Stomach (tissue), 19 donors: ENCODE measurements at places on chromosomes 5 and 9. TPM values are rescaled to one million over a fixed set of nuclear protein-coding genes. Genes with fewer than 3 reads are reported as not detected.

The NR5A1 gene
- 0.03 TPM for polyA plus RNA-seq

The TCF7 gene
- 3.7 TPM for polyA plus RNA-seq

The DCTN3 gene
- polyA plus RNA-seq, result 107 TPM

The EMB gene
- 3.5 TPM for polyA plus RNA-seq

GRCh38 chr5:2192496-2192895 is 309.8 kb upstream of the IRX4 start:
- H3K4me1 ChIP-seq, result no peaks in the 10 kb centered on the region
- no peak overlapping the region for H3K4me3 ChIP-seq
- H3K27ac ChIP-seq, result no peak overlapping the region

DNA sequence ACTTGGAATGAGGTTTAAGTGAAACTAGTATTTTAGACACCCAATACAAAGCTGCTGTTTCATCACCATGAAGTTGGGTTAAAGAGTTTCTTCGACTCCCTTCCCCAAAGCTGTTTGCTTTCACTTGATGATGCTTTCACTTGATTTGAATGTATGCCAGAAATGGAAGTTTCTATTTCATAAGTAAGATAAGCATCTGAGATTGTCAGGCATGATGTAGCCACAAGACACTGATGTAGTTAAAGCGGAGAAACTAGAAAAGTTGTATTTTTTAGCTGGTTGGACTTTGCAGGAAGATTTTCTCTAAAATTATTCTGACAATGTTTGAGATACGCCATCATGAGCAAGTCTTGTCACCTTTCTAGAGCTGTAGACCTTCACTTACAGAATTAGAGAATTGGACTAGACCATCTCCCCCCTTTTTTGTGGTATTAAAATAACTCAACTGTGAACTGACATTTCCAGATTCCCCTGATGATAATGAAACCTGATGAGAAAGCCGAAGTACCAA is 20.0 kb downstream of the MOCS2 start:
- H3K27me3 ChIP-seq, result no peaks in the 10 kb centered on the region
- H3K36me3 ChIP-seq, result no peaks in the 10 kb centered on the region
- no peaks in the 10 kb centered on the region for H3K4me1 ChIP-seq
- H3K27ac ChIP-seq, result no peak overlapping the region
- no peak overlapping the region for H3K4me3 ChIP-seq

GRCh38 chr9:120919843-120920805 is 6.5 kb downstream of the TRAF1 start:
- peaks cover 5% of the 10 kb centered on the region for H3K36me3 ChIP-seq
- no peaks in the 10 kb centered on the region for H3K27me3 ChIP-seq
- peaks cover 82% of the 10 kb centered on the region for H3K4me1 ChIP-seq
- H3K4me3 ChIP-seq, result no peak overlapping the region
- H3K27ac ChIP-seq, result peak overlapping the region; percentile 97

- H3K36me3 ChIP-seq, result peaks cover 17% of the 10 kb centered on the region
- H3K4me3 ChIP-seq, result no peak overlapping the region
- peaks cover 81% of the 10 kb centered on the region for H3K4me1 ChIP-seq
- no peaks in the 10 kb centered on the region for H3K27me3 ChIP-seq
- no peak for DNase-seq
Observed at GRCh38 chr5:159203351-159203750, 6.0 kb downstream of the RNF145 start.

DNA sequence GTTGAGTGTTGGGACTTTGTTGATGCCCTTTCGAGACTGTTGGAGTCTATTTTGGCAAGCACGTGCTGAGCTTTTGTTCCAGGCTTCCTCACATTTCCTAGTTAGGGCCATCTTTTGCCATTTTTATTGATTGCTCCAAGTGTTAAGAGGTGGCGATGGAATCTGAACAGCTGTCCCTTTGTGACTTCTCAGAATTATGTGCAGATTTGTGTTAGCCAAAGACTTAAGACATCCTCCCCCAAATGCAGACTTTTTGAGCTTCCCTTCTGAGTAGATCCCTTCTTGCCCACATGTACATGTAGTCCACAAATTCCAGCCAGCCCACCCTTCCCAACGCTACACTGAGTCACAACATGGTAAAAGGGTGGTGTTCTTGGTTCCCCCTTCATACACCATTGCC is 59.2 kb downstream of the SPIN1 start:
- H3K4me3 ChIP-seq, result no peak overlapping the region
- peaks cover 7% of the 10 kb centered on the region for H3K36me3 ChIP-seq
- peaks cover 7% of the 10 kb centered on the region for H3K4me1 ChIP-seq
- no peak for DNase-seq

DNA sequence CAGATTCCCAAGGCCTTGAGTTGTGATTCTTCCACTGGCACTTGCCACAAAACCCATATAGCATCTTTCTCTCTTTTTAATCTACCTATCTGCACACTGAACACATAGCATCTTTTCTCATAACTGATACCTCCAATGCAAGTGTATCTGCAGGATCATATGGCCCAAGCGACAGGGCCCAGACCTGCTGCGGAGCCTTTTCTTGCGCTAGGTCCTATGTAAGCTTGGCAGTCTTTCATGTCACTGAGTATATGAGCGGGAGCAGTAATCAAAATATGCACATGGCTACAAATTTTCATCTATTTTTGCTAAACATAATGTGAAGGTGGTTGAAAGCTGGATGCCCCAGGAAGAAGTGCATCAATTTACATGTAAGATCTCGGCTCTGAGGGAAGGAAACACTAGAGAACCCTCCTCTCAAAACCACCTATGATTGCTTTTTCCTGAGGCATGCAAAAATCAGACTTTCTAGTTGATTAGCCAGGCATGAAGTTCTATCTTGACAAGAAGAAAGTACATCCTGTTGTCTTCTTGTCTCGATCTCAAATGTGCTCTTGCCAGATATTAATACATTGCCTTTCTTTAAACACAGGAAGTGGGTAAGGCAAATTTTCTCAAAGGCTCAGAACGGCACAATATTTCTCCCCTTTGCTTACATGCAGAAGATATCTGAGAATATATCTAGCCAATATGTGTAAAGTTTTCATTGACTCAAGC is 26.9 kb upstream of the CEMIP2 start:
- H3K27ac ChIP-seq, result no peak overlapping the region
- H3K27me3 ChIP-seq, result no peaks in the 10 kb centered on the region
- H3K4me1 ChIP-seq, result peaks cover 7% of the 10 kb centered on the region
- DNase-seq, result peak; percentile 38

DNA sequence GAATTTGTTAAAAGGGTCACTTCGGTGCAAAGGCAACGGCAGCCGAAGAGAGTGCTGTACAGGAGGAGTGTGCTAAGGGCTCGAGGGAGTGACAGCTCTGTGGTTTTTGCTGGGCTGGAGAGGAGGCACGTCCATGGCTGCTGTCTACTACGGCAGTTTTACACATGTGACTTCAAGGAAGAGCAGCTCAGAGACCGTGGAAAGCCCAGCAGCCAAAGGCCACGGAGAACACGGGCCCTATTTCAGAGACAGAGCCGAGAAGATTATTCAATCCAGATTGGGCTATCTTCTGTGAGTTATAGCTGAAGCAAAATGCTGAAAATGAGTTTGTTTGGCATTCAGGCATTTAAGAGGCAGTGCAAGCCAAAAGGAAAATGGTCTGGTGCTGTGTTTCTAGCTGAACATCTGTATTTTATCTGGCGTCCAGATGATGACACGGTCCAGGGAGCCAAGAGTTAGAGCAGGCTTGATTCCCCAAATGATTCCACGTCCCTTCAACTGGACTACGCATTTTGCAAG is 96.4 kb downstream of the RFK start:
- DNase-seq, result no peak
- no peaks in the 10 kb centered on the region for H3K4me1 ChIP-seq
- H3K27ac ChIP-seq, result no peak overlapping the region
- H3K4me3 ChIP-seq, result no peak overlapping the region
- H3K36me3 ChIP-seq, result no peaks in the 10 kb centered on the region

GRCh38 chr5:74413403-74414048 is 227.0 kb downstream of the ENC1 start:
- peaks cover 23% of the 10 kb centered on the region for H3K4me1 ChIP-seq
- DNase-seq, result no peak
- no peak overlapping the region for H3K4me3 ChIP-seq
- no peaks in the 10 kb centered on the region for H3K27me3 ChIP-seq
- H3K27ac ChIP-seq, result peak overlapping the region; percentile 15

- no peaks in the 10 kb centered on the region for H3K27me3 ChIP-seq
- H3K4me3 ChIP-seq, result no peak overlapping the region
- no peaks in the 10 kb centered on the region for H3K4me1 ChIP-seq
- no peak for DNase-seq
- no peak overlapping the region for H3K27ac ChIP-seq
Observed at GRCh38 chr5:131647048-131647769, 12.2 kb upstream of the RAPGEF6 start.

GRCh38 chr9:79868567-79869189 is 296.9 kb downstream of the TLE4 start:
- H3K27ac ChIP-seq, result no peak overlapping the region
- H3K4me1 ChIP-seq, result no peaks in the 10 kb centered on the region
- no peak overlapping the region for H3K4me3 ChIP-seq
